Eye (tissue), 1 donor: ENCODE measurements at places on chromosomes 6 and 20.
A peak's percentile ranks its signal among the peaks of the same experiment; 100 is the strongest.

GRCh38 chr6:111710911-111711310 lies 105.2 kb upstream of the TRAF3IP2 start:
- no peak for DNase-seq

GRCh38 chr6:44787254-44787834 lies 399.8 kb downstream of the CDC5L start:
- DNase-seq: no peak

GRCh38 chr20:431012-431904 lies 23.2 kb downstream of the RBCK1 start:
- DNase-seq: peak; percentile 84

GRCh38 chr20:48129345-48129942 lies 344.2 kb upstream of the SULF2 start:
- no peak for DNase-seq

- DNase-seq: peak; percentile 22
Measured at GRCh38 chr6:104789770-104790190, 69.9 kb downstream of the HACE1 start.

- DNase-seq: no peak
Measured at GRCh38 chr20:37388831-37389230, 42.9 kb downstream of the SRC start.

DNA sequence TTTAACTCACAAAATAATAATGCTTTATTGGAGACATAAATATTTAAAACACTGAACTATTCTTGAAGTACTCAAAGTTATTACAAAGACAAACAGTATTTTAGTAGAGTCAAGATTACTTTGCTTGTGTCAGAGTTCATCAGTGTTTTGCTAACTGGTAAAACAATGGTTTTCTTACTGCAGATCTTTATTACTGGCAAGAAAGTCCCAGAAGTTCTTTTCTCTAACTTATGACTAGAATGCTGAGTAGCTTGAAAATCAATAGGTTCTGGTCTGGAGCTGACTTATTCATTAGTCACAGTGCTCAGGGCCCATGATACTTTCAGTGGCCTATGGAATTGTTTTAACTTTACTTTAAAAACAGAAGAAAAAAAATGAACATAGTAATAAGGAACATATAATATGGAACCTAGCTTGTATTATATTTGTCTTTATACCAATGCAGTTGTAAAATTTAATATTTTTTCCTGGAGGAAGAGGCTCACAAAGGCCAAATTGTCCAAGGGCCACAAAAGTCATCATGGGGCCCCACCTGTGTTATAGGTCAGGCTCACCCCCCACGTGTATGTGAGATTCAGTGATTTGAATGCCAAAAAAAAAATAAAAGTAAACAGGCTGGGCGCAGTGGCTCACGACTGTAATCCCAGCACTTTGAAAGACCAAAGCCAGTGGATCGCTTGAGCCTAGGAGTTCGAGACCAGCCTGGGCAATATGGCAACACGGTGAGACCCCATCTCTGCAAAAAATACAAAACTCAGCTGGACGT lies 53.3 kb downstream of the PLEKHG1 start:
- no peak for DNase-seq

DNA sequence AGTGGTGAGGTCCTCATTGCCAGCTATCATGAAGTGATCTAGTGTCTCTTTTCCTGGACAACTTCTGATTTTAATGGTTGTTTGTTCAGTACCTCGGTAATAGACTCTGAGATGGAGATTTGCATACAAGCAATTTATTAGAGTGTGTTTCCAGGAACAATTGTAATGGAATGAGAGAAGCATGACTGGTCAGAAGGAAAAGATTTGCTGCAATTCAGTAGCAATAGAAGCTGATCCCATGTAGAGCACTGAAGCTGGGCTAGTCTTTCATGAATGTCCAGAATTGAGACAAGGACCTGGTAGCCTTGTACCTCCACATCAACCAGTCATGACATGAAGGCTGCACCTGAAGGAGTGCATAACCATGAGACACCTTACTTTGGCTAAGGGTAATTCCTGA lies 526.5 kb downstream of the NKAIN2 start:
- no peak for DNase-seq

DNA sequence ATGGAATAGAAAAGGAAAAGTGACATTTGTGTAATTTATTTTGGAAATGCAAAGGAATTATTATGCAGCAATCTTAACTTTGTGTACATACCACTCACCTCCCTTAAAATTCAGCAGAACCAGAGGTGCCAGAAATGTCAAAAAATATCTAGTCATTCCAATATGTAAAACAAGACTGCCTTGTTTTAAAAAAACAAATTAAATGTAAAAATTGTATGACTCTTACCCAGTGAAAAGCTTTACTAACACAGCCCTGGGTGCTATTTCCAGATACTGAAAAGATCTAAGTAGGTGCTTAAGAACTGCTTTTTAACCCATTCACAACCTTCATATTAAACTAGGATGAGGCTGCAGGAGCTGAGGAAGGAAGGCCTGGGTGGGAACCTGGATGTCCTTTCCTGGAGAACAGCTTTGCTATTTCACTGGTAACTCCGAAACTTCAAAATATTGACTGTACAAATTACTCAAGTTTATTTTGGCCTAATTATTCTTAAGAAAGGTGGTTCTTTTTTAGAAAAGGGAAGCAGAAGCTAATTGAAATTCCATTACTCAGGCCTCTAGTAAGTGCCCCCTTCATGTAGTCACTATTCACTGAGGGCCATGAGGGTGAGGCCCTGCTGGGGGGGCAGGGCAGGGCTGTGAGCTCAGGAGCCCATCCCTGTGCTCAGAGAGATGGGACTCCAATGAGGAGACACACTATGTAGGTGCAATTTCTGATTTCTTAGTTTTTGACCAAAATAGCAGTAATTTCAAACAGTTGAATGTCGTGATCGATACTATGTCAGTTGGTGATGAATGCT lies 139.6 kb downstream of the MAP3K4 start:
- no peak for DNase-seq

GRCh38 chr6:108068618-108069017 lies 5.9 kb downstream of the OSTM1 start:
- DNase-seq: no peak

- DNase-seq: no peak
Measured at GRCh38 chr20:63328026-63328700, 33.0 kb downstream of the CHRNA4 start.

DNA sequence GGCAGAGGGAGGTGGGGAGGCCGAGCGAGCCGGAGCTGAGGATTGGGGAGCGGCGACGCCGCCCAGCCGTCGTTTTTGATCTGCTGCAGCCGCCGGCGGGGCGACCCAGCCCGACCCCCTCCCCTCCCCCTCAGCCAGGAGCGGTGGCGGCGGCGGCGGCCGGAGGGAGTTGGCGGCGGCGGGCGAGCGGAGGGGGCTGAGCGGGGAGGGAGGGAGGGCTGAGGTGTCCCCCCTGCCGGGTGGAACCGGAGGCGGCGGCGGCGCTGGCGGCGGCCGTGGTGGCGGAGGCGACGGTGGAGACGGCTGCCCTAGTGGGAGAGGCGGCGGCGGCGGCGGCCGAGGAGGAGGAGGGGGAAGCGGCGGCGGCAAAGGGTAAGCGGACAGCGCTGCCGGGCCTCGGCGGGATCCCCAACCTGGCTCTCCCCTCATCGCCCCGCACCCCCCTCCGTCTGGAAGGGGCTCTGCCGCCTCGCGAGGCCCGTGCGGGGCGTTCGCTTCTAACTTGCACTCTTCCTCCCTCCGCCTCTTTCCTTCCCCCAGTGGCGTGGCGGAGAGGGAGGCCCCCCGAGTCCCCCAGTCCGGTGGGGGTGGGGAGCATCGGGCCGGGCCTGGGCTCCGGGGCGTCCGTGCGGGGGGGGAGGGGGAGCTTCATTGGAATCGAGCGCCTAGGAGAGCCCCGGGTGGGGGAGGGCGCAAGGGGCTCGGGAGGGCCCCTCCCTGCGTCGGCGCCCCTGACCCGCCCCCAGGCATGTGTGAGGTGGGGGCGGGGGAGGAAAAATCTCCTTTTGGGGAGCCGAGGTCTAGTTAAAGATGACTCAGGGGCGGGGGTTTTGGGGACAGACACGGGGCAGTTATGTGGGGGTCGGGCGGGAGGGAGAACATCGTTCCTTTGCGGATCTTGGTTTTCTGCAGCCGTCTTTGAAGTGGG lies at the start of gene TAB2:
Gene TAB2 (plus strand): TSS at position 69 of the 928 bp plus-strand sequence. CDS start 52,286 bp downstream, outside the sequence.
- DNase-seq: peak; percentile 87

- no peak for DNase-seq
Measured at GRCh38 chr20:63342561-63343459, 18.3 kb downstream of the CHRNA4 start.

DNA sequence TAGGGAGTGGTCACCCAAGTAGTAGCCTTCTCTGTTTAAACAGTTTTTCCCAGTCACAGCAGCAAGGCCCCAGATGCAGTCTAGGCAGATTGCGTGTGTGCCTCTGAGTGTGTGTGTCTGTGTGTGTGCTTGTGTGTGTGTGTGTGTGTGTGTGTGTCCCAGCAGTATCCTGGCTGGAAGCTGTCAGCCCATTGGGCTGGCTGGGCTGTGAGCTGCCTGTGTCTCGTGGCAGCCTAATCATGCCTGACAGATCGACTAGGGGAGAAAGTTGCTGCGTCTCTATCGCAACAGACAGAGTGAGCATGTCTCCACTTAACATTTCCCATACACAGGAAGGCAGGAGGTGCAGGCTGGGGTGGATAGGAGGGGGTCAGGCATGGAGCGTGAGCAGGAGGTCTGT lies 42.9 kb upstream of the LRFN2 start:
- peak; percentile 78 for DNase-seq
